ENCODE measurements at places on chromosomes 5 and 9.
A peak's percentile ranks its signal among the peaks of the same experiment; 100 is the strongest.

DNA sequence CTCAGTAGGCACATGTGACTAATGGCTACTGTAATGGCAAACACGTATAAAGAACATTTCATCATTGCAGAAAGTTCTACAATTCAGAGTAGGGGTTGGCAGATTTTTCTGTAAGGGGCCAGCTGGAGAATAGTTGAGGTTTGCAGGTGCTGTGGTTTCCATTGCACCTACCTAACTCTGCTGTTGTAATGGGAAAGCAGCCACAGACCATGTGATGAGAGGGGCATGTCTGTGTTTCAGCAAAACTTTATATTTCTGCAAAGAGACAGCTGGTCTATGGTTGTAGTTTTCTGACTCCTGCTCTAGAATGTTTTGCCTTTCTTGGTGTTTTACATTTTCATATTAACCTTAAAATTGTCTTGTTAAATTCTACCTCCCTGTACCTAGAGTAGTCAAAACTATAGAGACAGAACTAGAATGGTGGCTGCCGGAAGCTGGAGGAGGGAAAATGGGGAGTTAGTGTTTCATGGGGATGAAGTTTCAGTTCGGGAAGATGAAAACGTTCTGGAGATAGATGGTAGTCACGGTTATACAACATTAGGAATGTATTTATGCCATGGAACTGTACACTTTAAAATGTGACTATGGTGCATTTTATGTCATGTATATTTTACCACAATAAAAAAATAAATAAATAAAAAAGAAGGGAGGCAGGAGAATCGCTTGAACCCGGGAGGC is 44.3 kb downstream of the NUP214 start:
- no peak for DNase-seq

- peak; percentile 73 for DNase-seq
Measured at GRCh38 chr5:139394123-139394653, 716 bp downstream of the PROB1 start.

DNA sequence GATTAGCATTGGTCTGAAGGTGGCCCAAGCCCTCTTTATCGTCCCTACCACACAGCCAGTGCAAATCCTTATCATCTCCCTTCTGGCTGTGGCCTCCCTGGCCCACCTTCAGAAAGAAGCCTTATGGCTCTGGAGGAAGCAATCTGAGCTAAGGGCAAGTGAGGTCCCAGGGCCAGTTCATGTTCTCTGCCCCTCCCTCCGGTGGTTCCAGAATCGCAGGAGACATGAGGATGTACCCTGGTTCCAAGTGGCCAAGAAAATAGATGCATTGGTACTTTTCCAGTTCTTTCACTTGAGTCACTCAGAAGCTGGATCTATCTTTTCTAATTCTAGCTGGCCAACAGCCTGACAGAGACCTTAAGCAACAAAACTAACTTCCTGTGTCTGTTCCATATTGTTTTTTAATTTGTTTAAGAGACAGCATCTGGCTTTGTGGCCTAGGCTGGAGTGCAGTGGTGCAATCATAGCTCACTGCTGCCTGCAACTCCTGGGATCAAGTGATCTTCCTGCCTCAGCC is 60.7 kb downstream of the LHFPL2 start:
- DNase-seq = no peak

- DNase-seq = no peak
Measured at GRCh38 chr9:85914108-85914507, 26.8 kb upstream of the NAA35 start.

DNA sequence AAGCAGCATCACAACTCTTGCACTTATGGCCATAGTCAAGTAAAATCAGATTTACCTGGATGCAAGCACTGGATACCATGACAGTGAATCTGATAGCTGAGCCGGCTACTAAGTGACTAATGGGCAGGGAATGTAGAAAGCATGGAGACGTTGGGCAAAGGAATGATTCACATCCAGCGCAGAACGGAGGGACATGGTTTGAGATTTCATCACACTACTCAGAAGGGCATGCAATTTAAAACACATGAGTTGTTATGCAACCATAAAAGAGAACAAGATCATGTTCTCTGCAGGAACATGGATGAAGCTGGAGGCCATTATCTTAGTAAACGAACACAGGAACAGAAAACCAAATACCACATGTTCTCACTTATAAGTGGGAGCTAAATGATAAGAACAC is 169.1 kb upstream of the PIK3R1 start:
- DNase-seq = no peak

DNA sequence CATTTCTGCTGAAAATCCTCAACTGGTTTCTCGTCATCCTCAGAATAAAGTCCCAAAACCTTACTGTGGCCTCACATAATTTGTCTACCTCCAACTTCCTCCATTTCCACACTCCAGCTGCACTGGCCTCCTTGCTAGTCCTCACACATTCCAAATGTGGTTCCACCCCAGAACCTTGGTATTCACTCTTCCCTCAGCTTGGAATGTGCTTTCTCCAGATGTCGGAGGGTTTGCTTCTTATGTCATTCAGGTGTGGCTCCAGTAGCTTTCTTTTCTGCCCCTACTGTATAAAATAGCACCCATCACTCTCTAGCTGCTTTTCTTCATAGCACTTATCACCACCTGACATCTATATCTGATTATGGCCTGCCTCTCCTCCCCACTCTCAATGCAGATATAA is 102.5 kb upstream of the IFNK start:
- no peak for DNase-seq

- no peak for DNase-seq
Measured at GRCh38 chr5:5159282-5160103, 19.4 kb downstream of the ADAMTS16 start.

DNA sequence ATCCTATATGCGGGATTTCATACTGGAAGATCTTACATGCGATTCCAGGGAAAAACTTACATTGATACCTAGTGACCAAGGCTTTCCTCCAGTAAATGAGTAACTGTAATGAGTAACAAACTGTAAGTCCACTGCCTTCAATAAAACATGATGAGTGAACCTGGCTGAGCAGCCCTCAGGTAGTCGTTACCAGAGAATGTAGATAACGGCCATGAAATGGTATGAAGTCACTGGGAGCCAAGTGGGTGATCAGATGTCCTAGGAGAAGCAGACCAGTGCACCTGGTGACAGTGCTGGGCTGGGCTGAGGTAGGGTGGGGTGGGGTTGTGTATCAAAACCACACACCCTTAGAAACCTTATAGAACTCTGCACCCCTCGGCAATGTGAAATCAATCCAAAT is 203.6 kb downstream of the ALDH1A1 start:
- DNase-seq = no peak

GRCh38 chr5:124901081-124901480 is 154.6 kb upstream of the ZNF608 start:
- no peak for DNase-seq

- no peak for DNase-seq
Measured at GRCh38 chr5:13910637-13911288, 33.7 kb downstream of the DNAH5 start.

DNA sequence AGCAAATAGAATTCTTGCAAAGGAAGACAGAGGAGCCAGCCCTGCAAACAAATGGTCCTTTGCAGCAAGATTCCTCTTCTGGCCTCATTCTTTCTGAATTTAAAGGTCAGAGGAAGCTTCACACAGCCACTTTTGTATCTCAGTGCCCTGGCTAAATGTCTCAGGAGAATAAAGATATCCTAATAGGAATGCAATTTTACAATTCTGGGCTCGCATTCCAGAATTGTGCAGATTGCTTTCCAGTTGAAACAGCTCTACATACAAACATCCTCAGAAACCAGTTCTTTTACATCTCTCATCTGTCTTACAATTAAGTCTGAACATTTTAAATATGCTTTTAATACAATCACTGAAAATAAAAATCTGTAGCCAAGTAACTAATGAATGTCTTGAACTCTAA is 14.6 kb upstream of the ACOT12 start:
- no peak for DNase-seq

GRCh38 chr5:76074487-76075065 is 8.6 kb upstream of the SV2C start:
- peak; percentile 34 for DNase-seq

All from NAMALWA (cell line).